ENCODE measurements at places on chromosomes 16 and 17.

- DNase-seq = no peak
Measured at GRCh38 chr16:73179705-73180331, 131.9 kb upstream of the ZFHX3 start.

DNA sequence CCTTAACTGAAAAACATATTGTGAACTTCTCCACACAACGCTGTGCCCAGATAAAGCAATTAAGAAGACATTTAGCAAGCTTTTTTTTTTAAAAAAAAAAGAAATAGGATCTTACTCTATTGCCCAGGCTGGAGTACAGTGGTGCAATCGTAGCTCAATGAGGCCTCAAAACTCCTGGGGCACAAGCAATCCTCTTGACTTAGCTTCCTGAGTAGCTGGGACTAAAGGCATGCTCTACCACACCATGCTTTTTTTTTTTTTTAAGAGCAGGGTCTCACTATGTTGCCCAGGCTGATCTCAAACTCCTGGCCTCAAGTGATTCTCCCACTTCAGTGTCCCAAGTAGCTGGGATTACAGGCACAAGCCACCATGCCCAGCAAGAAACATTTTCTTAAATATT is 20.1 kb downstream of the AP1G1 start:
- DNase-seq = no peak

DNA sequence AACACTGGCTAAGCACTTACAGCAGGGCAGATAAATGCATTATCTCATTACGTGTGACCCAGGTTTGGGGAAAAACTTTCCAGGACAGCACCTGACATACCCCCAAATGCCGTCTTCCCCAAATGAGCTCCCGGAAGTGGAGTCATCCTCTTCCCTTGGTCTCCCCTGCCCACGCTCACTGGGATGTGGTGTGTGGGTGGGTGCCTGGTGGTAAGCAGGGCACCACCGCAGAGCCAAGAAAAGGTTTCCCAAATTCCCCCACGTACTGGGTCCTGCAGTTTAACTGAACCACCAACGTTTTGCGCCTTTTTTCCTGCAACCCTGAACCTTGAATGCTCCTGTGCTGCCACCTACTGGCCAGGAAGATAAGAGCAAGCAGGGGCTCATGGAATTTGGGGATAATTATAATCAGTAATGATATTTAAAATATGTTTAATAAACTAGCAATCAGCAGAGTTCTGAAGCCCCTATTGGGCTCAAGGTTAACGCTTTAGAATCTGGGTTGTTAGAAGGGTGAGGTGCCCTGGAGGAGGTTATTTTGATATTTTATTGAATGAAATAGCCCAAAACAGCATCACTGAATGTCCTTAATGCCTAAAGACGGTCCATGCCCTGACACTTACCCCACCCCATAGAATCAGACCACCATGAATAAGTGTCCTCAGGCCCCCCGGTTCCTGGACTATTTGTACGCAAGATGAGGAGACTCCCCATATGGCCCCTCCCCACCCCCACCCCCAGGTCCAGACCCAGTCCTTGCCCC is 8.0 kb downstream of the SPPL2C start:
- peak; percentile 64 for DNase-seq

- DNase-seq = no peak
Measured at GRCh38 chr17:40095351-40095943, 4.9 kb downstream of the NR1D1 start.

- DNase-seq = peak; percentile 46
Measured at GRCh38 chr17:75181608-75182318, 996 bp downstream of the SUMO2 start.

GRCh38 chr16:27712251-27712711 is 162.3 kb downstream of the KATNIP start:
- DNase-seq = no peak

Measured in activated naive CD4-positive, alpha-beta T cell treated with anti-CD3 and anti-CD28 coated beads, Interleukin-2, amount 50 U/mL, for 16 hours (primary cell).